ENCODE measurements at places on chromosomes 5 and 9.

- no peak for DNase-seq
Measured at GRCh38 chr9:135086597-135087488, 625 bp upstream of the OLFM1 start.

- DNase-seq: peak; percentile 59
Measured at GRCh38 chr9:21993893-21994555, at the start of gene CDKN2A. CDKN2A (minus strand) TSS chr9:21994392.

DNA sequence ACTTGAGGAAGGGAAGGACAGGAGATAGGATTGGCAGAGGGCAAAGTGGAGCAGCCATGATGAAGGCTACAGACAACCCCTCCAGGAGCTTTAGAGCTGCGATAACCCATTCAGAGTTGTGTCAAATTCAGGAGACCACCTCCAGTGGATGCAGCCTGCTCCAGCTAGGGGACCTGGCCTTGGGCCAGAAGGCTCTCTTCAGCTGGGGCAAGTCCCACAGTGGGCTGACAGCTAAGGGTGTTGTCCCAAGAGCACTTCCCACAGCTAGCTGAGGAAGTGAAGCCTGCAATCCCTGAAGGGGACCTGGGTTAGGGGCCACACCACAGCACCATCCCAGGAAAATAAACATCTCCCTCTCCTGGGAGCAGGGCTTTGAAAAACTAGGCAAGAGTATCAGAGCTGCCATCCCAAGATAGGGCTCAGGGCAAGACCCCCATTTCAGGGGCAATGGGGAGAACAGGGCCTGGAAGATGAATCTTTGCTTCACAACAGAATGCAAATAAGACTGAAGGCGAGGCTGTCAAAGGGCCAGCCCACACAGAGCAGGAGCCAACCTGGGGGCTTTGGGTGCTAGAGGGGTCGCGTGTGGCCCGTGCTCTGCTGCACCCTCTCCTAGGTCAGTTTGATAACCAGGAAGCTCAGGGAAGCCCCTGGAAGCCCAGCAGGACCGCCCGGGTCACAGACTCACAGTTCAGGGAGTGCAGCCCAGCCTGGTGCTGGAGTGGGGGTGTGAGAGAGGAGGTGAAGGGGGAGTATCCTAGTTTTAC is 19.3 kb upstream of the DAPK1 start:
- DNase-seq: no peak

- DNase-seq: no peak
Measured at GRCh38 chr9:18849890-18850677, 182.9 kb downstream of the SAXO1 start.

GRCh38 chr5:125189531-125189941 is 443.1 kb upstream of the ZNF608 start:
- DNase-seq: no peak

DNA sequence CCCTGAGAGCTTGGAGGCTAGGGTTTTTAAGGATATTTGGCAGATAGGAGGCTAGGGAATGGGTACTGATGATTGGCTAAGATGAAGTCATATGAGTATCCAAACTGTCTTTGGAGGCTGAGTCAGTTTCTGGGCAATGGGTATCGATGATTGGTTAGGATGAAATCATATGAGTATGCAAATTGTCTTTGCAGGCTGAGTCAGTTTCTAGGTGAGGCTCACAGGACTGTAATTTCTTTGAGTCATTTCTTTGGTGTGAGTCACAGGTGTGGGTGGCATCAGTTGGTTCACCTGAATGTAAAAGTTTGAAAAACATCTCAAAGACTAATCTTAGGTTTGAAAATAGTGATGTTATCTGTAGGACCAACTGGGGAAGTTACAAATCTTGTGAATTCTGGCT is 1068.0 kb downstream of the NR2F1-AS1 start:
- no peak for DNase-seq

DNA sequence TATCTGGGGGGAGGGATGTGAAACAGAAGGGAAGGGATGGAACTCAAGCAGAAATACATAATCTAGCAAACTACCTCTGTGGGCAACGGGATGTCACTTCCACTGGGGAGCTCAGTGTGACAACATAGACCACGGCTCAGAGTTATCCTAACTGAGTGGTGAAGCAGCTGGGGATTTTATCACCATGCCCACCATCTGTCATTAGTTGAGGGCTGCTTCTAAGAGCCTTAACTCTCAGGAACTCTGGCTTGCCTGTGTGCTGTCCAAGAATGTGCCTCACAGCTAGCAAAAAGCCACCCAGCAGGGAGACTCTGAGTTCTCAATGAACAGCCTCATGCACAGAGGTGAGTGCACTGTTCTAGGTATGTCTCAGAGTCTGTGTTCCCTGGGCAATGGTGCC is 90.6 kb upstream of the CXCL14 start:
- no peak for DNase-seq

GRCh38 chr5:94329115-94329514 is 289.3 kb downstream of the KIAA0825 start:
- no peak for DNase-seq

GRCh38 chr5:150457562-150458240 is 8.2 kb upstream of the RPS14 start:
- DNase-seq: no peak

GRCh38 chr5:446883-447263 is 3.9 kb downstream of the EXOC3 start:
- peak; percentile 63 for DNase-seq

GRCh38 chr5:73121119-73121463 is 716 bp downstream of the TMEM171 start:
- no peak for DNase-seq

DNA sequence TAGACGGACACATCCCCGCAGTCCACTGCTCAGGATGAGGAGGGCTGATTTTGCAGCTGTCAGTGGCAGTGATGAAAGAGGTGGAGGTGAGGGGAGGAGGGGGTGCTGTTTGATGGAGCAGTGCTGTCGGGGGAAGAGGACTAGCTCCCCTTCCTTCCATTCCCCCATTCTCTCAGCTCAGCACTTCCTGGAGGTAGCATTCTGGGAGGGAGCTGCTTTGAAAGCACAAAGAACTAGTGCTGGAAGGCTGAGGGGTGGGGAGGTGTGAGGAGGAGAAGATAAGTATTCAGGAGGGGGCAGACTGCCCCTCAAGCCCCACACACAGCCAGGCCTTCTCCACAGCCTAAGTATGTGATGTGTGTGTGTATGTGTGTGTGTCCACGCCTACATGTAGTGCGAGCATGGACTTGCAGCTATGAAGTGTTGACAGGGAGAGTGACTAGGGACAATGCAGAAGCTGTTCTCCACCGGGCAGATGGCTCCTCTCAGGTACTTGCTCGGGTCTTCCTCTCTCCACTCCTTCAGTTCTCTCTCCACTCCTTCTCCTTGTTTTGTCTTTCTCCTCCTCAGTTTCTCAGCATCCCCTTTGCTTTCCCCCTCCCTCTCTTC is 65.5 kb upstream of the HSPA9 start:
- DNase-seq: no peak

DNA sequence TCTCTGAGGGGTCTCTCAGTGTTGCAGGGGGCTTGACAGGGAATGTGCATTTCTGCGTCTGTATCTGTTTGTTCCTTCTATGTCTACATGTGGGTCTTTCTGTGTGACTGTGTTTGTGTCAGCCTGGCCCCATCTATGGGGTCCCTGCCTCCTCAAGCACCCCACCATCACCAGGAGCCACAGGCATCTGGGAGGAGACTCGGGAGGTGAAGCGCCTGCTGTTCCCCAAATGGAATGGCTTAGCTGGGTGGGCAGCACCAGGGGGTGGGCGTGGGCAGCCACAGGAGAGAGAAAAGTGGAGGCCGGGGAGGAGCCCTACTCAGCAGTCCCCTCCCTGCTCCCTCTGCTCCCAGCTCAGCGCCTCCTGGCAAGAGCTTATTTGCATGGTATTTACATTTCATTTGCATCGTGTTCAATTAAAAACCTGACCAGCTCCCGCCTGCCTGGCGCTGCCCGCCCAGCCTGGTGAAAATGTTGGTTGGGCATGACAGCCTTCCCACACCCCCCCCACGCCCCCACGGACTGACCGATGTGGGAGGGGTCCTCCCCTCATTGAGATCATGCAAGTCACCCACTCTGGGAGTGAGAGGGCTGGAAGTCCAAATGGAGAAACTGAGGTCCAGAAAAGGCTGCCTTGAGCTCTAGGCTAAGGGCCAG is 50.5 kb downstream of the CXXC5 start:
- DNase-seq: peak; percentile 82

GRCh38 chr9:93952784-93953495 is 2.2 kb downstream of the BARX1 start:
- DNase-seq: no peak

GRCh38 chr5:178108446-178108845 is 4.9 kb upstream of the N4BP3 start:
- DNase-seq: no peak

- peak; percentile 66 for DNase-seq
Measured at GRCh38 chr5:95035891-95036685, 248.8 kb downstream of the MCTP1 start.

DNA sequence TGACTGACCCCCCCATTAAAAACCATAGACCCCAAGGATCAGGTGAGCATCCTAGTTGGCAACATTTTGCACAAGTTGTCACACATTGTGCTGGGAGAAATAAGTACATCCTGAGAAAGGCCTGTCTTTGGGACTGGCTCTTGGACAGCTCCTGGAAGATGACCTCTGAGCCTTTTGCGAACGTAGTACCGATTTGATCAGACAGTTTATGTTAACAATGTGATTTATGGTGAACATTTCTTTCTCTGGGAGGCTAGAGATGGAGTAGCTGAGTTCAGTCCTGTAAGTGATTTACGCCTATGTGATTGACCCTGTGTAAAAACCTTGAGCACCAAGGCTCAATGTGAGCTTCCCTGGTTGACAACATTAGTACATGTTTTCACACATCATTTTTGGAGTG is 41.7 kb downstream of the LOX start:
- no peak for DNase-seq

DNA sequence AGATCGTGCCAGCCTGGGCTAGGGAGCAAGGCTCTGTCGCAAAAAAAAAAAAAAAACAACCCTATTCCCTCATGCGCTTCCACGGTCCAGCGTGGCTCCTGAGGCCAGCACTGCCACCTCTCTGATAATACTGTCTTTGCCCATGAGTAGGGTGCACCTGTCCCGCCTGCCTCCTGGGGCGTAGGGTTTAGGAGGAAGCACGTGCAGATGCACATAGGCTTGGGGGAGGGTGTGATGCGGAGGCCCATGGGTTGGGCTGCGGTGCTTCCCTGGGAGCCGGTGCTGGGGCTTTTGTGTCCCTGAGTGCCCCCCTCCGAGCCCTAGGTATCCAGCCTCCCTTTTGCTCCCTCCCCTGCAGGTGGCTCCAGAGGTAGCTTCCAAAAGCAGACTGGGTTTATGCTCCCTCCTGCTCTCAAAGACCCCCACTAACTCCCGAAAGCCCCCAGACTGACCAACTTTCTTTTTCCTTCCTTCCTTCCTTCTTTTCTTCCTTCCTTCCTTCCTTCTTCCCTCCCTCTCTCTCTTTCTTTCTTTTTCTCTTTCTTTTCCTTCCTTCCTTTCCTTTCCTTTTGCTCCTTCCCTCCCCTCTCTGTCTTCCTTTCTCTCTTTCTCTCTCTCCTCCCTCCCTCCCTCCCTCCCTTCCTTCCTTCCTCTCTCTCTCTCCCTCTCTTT is 12.8 kb downstream of the FGFR4 start:
- no peak for DNase-seq

DNA sequence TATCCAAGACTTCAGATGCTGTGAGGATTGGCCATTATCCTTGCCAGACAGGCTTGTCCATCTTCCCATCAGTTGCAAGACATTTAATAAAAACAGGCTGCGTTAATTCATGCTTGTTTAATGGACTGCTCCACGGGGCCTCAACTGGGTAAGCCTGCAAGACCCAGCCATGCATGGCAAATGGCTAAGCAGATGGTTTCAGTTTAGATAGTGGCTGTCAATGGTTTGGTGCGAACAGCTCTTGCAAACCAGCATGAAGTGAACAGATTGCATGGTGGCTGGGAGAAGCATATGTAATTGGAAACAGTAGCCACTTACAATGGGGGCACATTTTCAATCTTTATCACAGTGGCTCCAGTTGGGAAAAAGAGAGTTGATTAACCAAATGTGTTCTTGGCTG is 628.2 kb upstream of the KLF4 start:
- peak; percentile 24 for DNase-seq

DNA sequence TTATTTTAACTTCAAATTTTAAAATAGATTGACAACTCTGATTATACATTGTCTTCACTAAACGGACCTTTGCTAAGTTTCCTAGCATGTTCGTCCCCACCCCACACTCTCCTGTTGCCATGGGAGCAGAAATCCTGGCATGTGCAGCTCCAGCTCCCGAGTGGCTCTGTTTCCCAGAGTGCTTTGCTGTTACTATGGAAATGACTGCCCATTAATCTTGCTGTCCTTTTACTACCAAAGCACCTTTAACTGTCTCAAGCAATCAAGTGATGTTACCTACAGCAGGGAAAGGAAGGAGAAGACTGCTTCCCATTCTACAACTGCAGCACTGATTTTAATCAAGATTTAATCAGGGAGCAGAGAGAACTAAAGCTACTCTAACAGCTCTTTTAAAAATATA is 212.0 kb upstream of the KIF2A start:
- peak; percentile 5 for DNase-seq

DNA sequence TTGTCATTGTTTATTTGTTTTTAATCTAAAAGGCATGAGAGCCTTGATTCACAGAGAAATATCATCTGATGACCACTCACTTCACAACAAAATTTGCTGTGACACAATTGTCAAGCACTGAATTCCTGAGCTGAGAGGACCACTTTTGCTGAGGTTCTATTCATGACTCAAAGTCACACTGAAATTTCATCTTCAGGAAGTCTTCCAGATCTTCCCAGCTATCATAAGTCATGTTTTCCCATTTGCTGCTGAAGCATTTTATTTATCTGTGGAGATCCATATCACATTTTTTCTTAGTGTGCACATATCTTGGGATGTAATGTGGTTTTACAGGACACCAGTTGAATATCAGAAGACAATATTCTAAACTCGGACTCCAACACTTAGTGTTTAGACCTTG is 255.1 kb upstream of the TRIM32 start:
- no peak for DNase-seq

DNA sequence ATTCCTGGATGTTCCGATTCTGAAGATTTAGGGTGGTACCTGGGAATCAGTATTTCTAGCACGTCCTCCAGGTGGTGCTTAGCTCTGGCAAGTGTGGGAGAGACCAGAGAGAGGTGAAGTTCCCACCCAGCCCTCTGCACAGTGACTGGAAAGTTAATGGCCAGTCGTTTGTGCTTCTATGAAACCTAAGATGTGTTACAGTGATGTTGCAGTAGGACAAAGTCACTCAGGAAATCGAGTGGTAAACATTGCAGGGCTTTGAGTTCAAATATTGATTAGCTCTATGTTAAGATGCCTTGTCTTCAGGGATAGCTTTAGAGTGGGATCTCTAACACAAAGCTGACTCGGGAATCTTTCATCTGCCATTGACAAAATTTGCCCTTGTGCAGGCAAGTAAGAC is 55.6 kb downstream of the PIK3R1 start:
- DNase-seq: no peak

GRCh38 chr9:137030538-137031527 is 1.1 kb downstream of the FUT7 start:
- no peak for DNase-seq

- no peak for DNase-seq
Measured at GRCh38 chr5:157971571-157972216, 112.7 kb upstream of the CLINT1 start.

Measured in cardiac fibroblast (primary cell).